ENCODE measurements at places on chromosomes 1 and 21.

- no peak for DNase-seq
Measured at GRCh38 chr1:220271706-220272046, 577 bp downstream of the RAB3GAP2 start.

DNA sequence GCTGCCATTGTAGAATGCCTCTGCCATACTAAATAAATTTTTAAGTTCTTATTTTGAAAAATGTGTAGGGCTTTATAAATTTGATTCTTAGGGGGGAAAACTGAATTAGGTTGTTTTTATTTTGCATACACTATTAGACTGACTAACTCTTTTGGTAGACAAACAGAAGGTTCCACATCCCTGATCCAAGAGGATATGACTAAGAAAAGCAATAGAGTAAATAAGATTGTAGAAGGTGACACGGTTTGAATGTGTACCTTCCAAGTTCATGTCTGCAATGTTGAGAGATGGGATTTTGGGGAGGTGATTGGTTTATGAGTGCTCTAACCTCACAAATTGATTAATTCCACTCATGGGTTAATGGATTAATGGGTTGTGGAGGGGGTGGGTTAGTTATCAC, 127.9 kb downstream of the GLUL start:
- DNase-seq: no peak

- no peak for DNase-seq
Measured at GRCh38 chr1:230701434-230701833, 12.5 kb downstream of the AGT start.

- no peak for DNase-seq
Measured at GRCh38 chr1:104018922-104019674, 269.4 kb downstream of the AMY1C start.

GRCh38 chr1:239155466-239156091, 230.8 kb upstream of the CHRM3 start:
- no peak for DNase-seq
